ENCODE measurements at places on chromosomes 4 and X. TPM values are rescaled to one million over a fixed set of nuclear protein-coding genes. Genes with fewer than 3 reads are reported as not detected.

CTAG2 gene
- total RNA-seq, result not detected

ENPEP gene
- not detected for total RNA-seq

C4orf46 gene
- 11.6 TPM for total RNA-seq

MGARP gene
- 41.5 TPM for total RNA-seq

GRCh38 chr4:183876268-183876934 lies 28.7 kb upstream of the STOX2 start:
- H3K36me3 ChIP-seq, result no peaks in the 10 kb centered on the region
- no peak for DNase-seq
- no peak overlapping the region for H3K27ac ChIP-seq
- H3K4me3 ChIP-seq, result peak overlapping the region; percentile 74
- peaks cover 1% of the 10 kb centered on the region for H3K27me3 ChIP-seq

GRCh38 chrX:97629597-97629985 lies 745.9 kb downstream of the RPA4 start:
- no peak overlapping the region for H3K4me3 ChIP-seq
- no peaks in the 10 kb centered on the region for H3K36me3 ChIP-seq
- no peaks in the 10 kb centered on the region for H3K4me1 ChIP-seq
- DNase-seq, result no peak
- H3K27me3 ChIP-seq, result peaks cover 3% of the 10 kb centered on the region

- no peak for DNase-seq
- H3K27me3 ChIP-seq, result no peaks in the 10 kb centered on the region
These were observed 1.3 kb downstream of the ASB12 start for GRCh38 chrX:64229154-64229553.

DNA sequence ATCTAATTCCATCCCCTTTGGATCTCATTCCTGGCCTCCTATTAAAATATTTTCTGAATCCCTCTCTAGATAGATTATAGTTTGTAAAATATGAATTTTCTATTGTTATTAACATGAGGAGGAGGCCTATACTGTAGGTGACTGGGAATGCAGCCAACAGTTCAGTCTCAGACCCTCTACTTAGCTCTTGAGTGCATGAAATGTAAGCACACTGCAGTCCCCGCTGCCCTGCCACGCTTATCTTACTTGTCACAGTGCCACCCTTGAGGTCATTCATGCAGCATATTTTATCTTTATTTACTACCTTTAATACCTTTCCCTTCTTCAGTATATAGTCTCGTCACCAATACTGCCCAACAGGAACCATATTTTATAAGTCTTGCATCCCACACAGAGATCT lies 151.0 kb downstream of the CAMK2D start:
- no peak overlapping the region for H3K27ac ChIP-seq
- no peak overlapping the region for H3K4me3 ChIP-seq
- H3K27me3 ChIP-seq, result no peaks in the 10 kb centered on the region
- H3K4me1 ChIP-seq, result peaks cover 34% of the 10 kb centered on the region
- H3K36me3 ChIP-seq, result peaks cover 43% of the 10 kb centered on the region
- no peak for DNase-seq

DNA sequence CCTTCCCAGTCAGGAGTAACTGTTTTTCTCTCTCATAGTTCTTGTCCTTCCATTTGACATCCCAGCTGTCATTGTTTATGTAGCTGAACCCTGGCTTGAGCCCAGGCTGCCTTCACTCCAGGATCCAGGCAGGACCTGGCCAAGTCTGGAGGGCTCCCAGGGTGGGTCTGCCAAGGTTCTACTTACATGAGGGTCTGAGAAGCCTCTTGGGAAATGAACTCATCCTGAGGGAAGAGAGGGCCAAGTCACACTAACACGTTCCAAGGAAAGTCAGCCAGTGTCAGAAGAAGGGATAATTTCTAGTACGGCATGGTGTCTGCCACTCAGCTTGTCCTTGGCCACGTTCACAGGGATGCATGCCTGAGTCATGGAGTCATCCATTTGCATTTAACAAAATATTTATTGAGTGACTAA lies 54.8 kb upstream of the SRD5A3 start:
- H3K36me3 ChIP-seq, result no peaks in the 10 kb centered on the region
- H3K4me1 ChIP-seq, result 0 out of 2 replicates have a peak, but pooled peaks cover 5% of the 10 kb centered on the region
- no peak overlapping the region for H3K4me3 ChIP-seq
- H3K27ac ChIP-seq, result no peak overlapping the region
- peaks cover 4% of the 10 kb centered on the region for H3K27me3 ChIP-seq
- no peak for DNase-seq

DNA sequence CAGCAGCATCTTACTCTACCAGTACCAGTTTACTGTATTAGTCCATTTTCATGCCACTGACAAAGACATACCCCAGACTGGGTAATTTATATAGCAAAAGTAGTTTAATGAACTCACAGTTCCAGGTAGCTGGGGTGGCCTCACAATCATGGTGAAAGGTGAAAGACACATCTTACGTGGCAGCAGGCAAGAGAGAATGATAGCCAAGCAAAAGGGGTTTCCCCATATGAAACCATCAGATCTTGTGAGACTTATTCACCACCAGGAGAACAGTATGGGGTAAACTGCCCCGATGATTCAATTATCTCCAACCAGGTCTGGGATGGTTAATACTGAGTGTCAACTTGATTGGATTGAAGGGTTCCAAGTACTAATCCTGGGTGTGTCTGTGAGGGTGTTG lies 69.3 kb downstream of the YIPF6 start:
- H3K36me3 ChIP-seq, result no peaks in the 10 kb centered on the region
- H3K4me1 ChIP-seq, result peaks cover 23% of the 10 kb centered on the region
- peaks cover 9% of the 10 kb centered on the region for H3K27me3 ChIP-seq
- no peak for DNase-seq
- no peak overlapping the region for H3K27ac ChIP-seq

- H3K4me1 ChIP-seq, result no peaks in the 10 kb centered on the region
- H3K27me3 ChIP-seq, result no peaks in the 10 kb centered on the region
- no peak overlapping the region for H3K27ac ChIP-seq
These were observed 922.2 kb upstream of the POU3F4 start for GRCh38 chrX:82585868-82586267.

- H3K4me3 ChIP-seq, result no peak overlapping the region
- H3K4me1 ChIP-seq, result no peaks in the 10 kb centered on the region
- no peaks in the 10 kb centered on the region for H3K36me3 ChIP-seq
- no peak for DNase-seq
- no peak overlapping the region for H3K27ac ChIP-seq
These were observed 53.2 kb upstream of the PJA1 start for GRCh38 chrX:69218407-69218997.

DNA sequence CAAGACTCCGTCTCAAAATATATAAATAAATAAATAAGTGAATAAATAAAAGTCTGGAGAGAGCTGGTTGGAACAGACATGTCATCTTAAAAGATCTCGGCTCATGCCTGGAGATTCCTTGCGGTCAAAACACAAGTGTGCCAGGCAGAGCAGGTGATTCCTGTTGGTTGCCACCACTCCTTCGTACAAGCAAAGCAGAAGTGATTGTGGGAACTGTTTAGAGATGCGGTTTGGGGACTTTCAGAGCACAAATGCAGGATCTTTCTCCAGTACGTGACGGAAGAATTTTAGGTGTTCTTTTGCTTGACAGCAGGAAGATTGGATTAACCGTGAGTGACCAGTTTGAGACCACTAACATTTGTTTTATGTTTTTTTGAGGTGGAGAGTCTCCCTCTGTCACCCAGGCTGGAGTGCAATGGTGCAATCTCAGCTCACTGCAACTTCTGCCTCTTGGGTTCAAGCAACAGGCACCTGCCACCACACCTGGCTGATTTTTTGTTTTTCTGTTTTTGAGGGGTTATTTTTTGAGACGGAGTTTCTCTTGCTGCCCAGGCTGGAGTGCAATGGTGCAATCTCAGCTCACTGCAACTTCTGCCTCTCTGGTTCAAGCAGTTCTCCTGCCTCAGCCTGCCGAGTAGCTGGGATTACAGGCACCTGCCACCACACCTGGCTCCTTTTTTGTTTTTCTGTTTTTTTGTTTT lies 2.8 kb upstream of the CRLF2 start:
- peaks cover 5% of the 10 kb centered on the region for H3K27me3 ChIP-seq
- no peaks in the 10 kb centered on the region for H3K36me3 ChIP-seq
- H3K27ac ChIP-seq, result no peak overlapping the region
- no peak overlapping the region for H3K4me3 ChIP-seq

DNA sequence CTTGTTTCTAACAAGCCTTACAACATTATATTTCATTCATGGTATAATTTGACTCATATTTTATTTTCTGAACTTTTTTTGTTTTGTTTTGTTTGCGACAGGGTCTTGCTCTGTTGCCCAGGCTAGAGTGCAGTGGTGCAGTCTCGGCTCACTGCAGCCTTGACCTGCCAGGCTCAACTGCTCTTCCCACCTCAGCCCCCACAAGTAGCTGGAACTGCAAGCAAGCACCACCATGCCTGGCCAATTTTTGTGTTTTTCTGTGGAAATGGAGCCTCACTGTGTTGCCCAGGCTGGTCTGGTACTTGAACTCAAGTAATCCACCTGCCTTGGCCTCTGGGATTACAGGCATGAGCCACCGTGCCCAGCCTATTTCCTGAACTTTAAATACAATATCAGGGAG lies 42.5 kb downstream of the GRID2 start:
- no peak for DNase-seq
- no peak overlapping the region for H3K27ac ChIP-seq
- no peaks in the 10 kb centered on the region for H3K36me3 ChIP-seq
- H3K4me3 ChIP-seq, result no peak overlapping the region
- no peaks in the 10 kb centered on the region for H3K27me3 ChIP-seq
- no peaks in the 10 kb centered on the region for H3K4me1 ChIP-seq

GRCh38 chrX:38247051-38247450 lies 26.4 kb upstream of the SRPX start:
- no peaks in the 10 kb centered on the region for H3K4me1 ChIP-seq
- H3K36me3 ChIP-seq, result no peaks in the 10 kb centered on the region
- H3K27ac ChIP-seq, result no peak overlapping the region
- peaks cover 14% of the 10 kb centered on the region for H3K27me3 ChIP-seq

DNA sequence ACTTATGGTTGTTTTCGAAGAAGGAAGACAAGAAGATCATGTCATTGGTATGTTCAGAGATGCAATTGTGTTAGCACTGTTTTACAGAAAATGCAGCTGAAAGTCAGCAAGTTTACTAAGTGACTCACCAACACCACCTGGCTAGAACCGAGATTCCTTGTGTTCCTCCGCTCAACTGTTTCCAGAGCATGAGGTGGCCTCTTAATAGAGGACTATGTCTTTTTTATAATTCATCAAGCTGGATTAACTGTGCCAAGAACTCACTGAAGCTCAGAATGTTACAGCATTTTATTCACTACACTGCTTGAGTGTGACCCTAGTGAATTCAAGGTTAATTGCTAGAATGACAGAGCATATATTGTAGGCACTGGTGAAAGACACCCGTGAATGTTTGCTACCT lies 1573.5 kb upstream of the TENM3 start:
- DNase-seq, result no peak
- no peaks in the 10 kb centered on the region for H3K36me3 ChIP-seq
- H3K27me3 ChIP-seq, result no peaks in the 10 kb centered on the region
- H3K4me3 ChIP-seq, result no peak overlapping the region
- no peaks in the 10 kb centered on the region for H3K4me1 ChIP-seq

- peak; percentile 0 for DNase-seq
- H3K27me3 ChIP-seq, result no peaks in the 10 kb centered on the region
- no peak overlapping the region for H3K27ac ChIP-seq
- no peak overlapping the region for H3K4me3 ChIP-seq
These were observed 327.1 kb upstream of the VCX start for GRCh38 chrX:7515681-7516413.
